Omental fat pad (tissue), 4 donors: ENCODE measurements at places on chromosomes 3 and 15.

DNA sequence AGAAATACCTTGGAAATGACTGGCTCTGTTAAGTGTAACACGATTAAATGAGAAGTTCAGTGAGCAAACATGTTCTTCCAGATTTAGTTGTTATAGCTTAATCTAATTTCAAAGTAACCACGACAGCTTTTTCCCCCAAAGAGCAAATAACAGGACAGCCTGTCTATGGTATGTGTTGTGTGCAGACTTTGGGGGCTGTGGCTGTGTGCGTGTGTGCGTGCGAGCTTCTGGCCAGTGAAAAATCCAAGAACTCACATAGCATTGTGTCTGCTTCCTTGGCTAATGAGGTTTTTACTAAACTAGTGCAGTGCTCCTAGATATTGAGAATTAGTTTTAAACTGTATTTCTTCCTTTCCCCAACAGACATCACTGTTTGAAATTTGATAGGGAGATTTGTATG lies 167.1 kb downstream of the CACNA1D start:
- DNase-seq = no peak

GRCh38 chr3:39343076-39343717 lies 13.7 kb downstream of the CCR8 start:
- DNase-seq = no peak

- no peak for DNase-seq
Observed at GRCh38 chr3:58998476-58999117, 51.2 kb downstream of the CFAP20DC start.

GRCh38 chr3:171533702-171534101 lies 73.5 kb upstream of the TNIK start:
- no peak for DNase-seq

DNA sequence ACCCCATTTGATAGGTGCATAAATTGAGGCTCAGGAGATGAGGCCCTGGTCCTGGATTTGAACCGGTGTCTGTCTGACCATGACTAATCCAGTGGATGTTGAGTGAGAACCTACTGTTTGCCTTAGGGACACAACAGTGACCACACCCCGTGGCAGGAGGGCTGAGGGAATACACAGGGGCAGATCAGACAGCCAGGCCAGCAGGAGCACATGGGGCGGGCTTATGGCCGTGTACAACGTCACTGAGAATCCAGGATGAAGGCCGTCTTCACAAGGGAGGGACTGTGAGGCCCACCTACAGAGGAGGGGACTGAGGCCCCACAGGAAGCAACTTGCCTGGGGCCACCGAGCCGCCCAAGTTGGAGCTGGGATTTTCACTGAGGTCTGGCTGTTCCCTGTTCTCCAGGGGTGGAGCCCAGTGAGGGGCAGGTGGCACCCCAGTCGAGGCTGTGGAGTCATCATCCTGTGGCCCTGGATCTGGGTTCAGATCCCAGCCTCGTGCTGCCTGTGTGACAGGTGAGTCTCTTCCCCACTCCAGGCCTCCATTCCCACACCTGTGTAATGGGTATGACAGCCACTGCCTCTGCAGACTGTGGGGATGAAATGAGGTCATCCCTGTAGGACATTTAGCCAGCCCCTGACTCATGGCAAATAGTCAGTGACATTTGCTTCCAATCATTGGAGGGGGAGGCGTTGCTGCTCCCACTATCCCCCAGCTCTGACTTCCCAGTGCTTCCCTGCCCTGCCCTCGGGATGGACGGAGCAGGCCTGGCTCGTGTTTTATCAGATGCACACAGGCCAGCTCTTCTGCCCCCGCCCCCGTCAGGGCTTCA lies 6.3 kb upstream of the PLXND1 start:
- no peak for DNase-seq

DNA sequence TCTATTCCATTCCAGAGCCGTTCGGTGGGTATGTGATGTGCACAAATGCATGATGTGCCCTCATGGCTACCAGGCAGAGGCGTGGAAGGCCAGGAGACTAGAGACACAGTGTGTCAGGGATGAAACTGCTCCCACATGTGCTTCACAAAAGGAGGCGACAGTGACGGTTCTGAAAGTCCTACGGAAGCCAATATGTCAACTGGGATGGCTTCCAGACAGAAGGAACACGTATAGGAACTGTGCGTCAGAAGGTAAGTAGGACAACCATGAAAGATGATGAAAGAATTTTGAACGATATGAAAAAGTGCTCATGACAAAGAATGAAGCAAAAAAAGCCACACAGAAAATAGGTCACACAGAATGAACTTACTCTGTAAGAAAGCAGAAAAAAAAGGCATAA lies 34.1 kb downstream of the GLB1 start:
- no peak for DNase-seq

- no peak for DNase-seq
Observed at GRCh38 chr3:50201573-50202315, 3.3 kb upstream of the SLC38A3 start.

DNA sequence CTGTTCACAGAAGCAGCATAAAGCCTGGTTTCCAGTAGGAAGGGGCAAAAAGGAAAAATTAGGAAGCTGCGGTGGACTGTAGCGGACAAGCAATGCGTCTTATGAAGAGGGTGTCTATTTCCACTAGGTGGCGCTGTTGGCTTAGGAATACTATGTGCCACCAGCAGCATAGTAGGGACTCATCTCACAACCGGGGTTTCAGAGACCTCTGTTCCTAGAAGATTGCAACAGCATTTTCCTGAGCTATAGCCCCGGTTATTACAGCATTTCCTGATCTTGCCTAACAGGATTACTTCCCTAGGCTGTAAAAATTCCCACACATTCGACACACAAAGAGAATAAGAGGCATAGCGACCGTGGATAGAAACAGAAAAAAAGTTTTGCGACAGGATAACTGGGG lies 683.0 kb downstream of the TBL1XR1 start:
- no peak for DNase-seq

DNA sequence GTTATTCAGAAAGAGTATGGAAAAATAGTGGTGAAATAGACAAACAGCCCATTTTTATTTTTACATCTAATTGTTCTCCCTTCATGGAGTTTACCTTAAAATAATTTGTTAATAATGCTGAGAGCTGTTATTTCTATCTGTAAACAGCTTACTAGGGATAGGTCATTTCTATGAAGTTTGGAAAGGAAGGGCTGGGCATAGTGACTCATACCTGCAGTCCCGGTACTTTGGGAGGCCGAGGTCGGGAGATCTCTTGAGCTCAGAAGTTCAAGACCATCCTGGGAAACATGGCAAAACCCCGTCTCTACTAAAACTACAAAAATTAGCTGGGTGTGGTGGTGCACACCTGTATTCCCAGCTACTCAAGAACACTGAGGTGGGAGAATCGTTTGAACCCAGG lies 624.3 kb upstream of the LMCD1 start:
- DNase-seq = no peak

GRCh38 chr3:23319366-23320312 lies 116.5 kb downstream of the UBE2E2 start:
- no peak for DNase-seq

DNA sequence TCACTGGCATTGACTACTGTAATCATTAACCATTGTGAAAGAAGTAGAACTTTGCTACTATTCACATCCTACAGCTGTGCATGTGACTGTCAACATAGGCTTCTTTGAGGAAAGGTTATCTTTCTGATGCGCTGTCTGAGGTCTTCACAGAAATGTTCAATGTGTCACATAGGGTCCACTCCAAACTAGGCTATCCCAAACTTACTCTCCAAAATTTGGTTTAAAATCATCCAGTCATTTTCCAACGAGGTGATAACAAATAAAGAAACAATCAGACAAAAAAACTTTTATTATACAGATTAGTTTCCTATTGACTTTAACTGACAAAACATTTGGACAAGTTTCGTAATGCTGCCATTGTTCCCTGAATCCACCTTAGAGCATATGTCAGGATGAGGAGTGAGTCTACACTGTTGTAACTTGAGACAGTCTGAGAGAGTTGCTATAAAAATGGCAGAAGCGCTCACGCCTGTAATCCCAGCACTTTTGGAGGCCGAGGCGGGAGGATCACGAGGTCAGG lies 511.6 kb downstream of the PLOD2 start:
- DNase-seq = no peak

DNA sequence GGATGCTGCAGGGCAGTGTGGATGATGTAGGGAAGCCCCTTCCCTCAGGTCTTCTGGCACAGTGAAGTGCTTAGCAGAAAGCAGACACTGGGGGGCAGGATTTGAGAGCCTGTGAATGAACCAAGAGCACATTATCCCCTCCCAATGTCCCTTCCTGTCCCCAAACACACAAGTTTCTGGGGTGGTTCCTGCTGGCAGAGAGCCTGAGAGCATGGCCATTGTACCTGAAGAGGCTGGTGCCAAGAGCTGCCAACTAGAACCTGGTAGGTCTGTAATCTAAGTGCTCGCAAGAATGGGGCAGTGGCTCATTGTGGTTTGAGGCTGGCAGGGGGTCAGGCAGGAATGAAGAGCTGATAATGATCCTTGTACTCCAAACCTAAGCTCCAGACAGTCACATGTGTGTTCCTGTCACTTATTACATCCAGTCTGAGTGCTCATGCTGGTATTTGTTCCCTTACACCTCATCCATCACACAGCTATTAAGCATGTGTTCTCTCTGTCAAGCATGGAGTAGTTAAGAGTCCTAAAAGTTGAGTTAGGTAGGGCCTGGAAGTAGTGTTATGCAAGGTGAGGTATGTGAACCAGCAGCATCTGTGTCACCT lies 6.7 kb upstream of the CCR1 start:
- no peak for DNase-seq

DNA sequence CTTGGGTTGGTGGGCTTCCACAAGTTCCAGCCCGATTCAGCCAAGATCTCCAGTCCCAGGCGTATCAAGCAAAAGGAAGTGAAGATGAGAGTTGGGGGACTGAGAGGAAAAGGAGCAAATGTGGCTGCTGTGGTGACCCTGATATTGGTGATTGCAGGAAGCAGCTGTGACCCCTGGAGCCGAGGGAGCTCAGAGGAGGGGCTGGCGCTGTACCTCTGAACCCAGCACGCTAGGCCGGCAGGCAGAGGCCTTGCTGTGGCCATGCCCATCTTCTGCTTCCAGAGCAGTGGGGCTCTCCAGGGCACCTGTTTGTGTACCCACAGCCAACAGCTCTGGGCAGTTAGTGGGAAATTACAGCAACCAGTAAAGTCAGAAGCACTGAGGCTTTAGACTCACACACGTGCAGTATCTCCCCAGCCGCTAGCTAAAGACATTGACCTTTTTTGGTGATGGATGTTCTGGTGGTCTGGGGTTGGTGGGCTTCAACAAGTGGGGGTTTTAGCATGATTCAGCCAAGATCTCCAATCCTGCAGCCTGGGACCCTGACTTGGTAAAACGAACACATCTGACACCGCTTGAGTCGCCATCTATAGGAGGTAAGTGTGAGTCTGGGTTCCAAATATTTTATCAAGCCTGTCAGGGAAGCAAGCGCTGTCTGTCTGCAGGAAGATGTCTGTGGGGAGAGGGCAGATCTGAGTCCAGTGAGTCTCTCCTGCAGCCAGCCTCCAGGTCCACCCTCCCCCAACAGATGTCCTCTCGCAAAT lies 33.1 kb downstream of the TM2D3 start:
- DNase-seq = no peak

- DNase-seq = no peak
Observed at GRCh38 chr3:179281825-179282224, 30.9 kb upstream of the KCNMB3 start.

DNA sequence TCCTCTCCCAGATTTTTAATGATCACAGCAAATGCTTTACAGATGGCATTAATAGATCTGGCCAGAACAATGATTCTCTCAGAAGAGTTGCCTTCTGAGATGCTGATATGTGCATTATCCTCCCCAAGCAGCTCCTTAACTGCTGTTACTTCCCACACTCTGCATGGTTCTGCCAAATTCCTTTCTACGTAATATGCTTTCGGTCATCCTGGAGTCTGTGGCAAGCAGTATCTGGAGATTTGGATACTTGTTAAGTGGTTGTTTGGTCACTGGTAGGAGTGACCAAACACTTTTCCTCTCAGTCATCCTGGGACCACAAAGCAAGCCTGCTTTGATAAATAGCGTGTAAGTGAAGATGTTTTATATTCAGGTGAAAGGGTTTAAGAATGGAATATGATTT lies 71.1 kb upstream of the CCNL1 start:
- DNase-seq = no peak

DNA sequence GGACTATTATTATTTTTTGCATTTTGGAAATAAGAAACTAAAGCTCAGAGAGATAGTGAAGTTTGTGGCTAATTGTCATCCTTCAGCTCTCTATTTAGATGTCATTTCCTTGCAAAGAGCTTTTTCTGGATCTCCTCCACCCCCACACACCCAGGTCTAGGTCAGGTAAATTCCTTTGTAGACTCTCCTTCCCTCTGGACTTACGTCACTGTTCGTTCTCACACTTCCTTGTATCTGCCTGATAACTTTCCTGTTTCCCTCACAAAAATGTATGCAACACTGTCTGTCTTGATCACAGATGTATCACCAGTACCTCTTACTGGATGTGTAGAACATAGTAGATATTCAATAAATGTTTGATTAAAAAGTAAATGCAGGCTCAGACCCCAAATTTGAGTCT lies 6.1 kb upstream of the MB21D2 start:
- no peak for DNase-seq

DNA sequence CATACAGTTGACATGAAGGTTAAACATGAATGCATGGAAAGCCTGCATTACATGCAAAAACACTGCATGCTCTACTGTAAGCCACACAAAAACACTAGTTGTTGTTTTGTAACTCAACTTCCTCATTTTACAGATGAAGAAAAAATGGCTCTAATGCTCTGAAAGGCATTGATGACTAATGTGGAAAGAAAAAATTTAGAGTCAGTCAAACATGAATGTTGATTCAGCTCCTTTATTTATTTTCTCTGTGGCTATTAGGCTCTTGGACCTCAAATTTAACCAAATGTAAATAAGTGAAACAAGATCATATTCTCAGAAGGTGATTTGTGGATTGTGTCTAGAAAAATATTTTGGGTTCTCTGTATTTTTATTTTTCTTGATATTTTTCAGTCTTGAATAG lies 336.7 kb upstream of the ZNF717 start:
- no peak for DNase-seq

DNA sequence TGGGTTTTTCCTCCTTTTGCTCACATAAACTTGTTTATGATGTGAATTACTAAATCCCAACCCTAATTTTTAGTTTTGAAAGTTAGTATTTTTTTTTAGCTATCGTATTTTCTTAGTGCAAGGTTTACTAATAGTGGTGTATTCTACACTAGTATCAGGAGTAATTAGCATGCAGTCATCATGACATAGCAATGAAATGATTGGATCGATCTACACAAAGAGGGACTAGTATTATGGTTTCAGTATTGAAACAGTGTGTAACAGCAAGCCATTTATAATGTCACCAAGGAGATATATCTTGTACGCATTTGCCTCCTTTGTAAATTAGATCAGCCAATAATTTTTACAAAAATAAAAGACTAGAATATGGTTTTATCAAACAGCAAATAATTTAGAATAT lies 38.7 kb downstream of the RNF111 start:
- no peak for DNase-seq
